ENCODE measurements at places on chromosomes 6 and 20. TPM values are rescaled to one million over a fixed set of nuclear protein-coding genes. Genes with fewer than 3 reads are reported as not detected.

The CCN5 gene
- polyA plus RNA-seq, result 3.6 TPM

The DEF6 gene
- polyA plus RNA-seq, result 1.0 TPM

DNA sequence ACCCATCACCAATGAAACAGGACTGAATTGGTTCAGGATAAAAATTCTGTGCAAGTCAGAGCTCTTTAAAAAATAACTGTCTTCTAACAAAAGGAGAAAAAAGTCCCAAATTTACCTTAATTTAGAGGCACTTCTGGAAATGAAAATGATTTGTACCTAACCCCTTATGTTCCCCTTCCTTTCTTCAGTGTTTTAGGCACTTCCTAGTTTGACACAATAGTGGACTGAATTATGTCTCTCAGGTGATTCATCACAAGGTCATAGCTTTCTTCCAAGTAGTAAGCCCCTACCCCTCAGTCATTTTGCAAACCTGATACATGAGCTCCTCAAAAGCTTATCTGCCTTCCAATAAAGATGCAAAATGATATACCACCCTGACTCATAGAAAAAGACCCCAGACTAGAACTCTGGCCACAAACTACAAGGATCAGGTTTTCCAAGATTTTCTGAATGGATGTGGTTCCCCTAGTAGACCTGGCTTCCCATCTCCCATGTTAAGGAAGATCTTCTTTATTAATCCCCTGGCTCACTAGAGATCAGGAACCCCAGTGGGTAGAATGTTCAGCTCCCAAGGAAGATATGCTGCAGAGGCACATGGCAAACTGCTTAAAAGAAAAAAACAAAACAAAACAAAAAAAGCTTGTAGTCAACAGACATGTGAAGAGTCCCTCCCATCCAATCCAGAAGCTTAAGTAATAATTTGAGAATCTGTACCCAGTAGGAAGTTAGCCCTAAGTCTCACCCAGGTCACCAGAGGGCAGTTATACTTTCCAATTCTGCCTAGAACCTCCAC is 3.6 kb downstream of the PPP1R10 start:
- DNase-seq, result no peak

DNA sequence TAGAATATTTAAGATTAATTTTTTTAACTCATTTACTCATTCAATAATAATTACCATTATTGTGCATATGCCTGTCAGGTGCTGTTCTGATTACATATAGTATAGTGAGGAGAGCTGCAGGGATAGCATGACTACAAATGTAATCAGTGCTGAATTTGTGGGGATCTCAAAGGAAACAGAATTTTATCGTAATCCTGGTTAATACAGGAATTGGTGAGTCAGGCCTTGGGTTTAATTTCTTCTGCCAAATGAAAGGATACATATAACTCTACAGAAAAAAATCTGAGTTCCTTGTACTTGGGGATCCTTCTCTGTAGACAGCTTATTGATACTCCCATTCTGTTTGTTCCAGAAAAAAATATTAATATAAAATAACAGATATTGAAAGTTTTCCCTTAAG is 297.2 kb downstream of the GJA1 start:
- no peak for DNase-seq

GRCh38 chr6:101203664-101204063 is 189.8 kb upstream of the GRIK2 start:
- no peak for DNase-seq

GRCh38 chr6:140002396-140003022 is 628.1 kb upstream of the CITED2 start:
- DNase-seq, result no peak
